ENCODE measurements at places on chromosomes 5 and 9.

- no peak for DNase-seq
Measured at GRCh38 chr9:15944341-15944740, 391.5 kb downstream of the CCDC171 start.

DNA sequence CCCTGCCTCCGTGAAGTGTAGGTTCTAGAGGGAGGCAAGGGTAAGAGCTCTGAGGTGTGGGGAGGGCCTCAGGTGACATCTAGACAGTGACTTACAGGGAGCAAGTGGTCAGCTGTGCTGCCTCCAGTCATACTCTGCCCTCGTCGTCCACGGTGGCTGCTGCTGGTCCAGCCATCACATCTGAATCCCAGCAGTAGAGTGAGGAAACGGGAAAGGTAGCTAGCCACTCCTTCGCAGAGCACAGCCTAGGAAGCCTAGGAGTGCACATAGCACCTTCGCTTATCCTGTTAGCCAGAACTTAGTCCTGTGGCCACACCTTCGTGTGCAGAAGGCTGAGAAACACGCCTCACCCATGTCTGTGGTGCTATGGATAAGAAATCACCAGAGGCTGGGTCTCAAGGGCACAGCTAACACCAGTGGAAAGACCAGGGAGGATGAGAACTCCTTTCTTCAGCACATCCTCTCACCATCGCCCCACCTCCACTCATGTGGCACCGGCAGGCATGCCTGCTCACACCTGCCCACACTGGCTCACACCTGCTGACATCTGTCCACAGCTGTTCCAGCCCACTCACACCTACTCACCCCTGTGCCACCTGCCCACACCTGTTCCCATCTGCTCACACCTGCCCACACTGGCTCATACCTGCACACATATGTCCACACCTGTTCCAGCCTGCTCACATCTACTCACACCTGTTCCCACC lies 44.5 kb upstream of the SLC6A19 start:
- peak; percentile 3 for DNase-seq

- DNase-seq, result no peak
Measured at GRCh38 chr5:72376381-72376780, 56.2 kb downstream of the PTCD2 start.

GRCh38 chr5:93735378-93735777 lies 6.0 kb downstream of the POU5F2 start:
- DNase-seq, result no peak

DNA sequence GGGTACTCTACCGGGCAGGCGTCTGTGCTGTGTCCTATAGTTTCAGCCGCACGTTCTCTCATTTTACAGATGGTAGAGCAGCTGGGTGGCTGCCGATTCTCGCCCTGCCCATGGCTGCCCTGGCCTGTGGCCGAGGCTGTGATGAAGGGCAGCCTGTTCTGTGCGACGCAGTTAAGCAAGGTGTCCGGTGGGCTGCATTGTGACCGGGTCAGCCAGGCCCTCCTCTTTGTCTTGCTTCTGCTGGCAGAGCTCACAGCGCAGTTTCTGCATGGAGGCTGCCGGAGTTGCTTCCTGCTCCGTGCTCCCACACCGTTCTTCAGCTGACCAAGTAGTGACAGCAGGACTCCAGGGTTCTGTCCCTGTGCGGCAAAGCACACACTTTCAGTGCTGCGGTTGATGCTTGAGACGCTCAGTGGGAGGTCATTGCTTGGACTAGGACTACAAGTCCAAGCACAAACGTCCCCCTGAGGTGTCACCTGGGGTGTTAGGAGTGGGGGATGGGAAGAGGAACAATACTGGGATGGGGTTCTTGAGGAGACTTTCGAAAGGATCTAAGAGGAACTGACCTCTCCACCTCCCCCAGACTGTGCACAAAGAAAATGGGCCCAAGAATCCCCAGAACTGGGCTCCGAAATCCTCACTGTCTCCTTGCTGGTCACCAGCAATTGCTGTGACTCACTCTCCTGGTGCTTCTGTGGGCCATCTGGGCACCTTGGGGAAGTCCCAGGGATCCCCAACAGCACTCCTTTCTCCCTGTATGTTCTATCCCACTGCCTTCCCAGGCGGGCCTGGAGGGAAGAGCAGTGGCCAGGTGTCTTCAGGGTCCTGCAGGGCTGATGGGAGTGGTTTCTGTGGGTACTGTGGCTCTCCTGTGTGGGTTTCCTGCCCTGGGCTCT lies 58.2 kb downstream of the GADD45G start:
- no peak for DNase-seq

DNA sequence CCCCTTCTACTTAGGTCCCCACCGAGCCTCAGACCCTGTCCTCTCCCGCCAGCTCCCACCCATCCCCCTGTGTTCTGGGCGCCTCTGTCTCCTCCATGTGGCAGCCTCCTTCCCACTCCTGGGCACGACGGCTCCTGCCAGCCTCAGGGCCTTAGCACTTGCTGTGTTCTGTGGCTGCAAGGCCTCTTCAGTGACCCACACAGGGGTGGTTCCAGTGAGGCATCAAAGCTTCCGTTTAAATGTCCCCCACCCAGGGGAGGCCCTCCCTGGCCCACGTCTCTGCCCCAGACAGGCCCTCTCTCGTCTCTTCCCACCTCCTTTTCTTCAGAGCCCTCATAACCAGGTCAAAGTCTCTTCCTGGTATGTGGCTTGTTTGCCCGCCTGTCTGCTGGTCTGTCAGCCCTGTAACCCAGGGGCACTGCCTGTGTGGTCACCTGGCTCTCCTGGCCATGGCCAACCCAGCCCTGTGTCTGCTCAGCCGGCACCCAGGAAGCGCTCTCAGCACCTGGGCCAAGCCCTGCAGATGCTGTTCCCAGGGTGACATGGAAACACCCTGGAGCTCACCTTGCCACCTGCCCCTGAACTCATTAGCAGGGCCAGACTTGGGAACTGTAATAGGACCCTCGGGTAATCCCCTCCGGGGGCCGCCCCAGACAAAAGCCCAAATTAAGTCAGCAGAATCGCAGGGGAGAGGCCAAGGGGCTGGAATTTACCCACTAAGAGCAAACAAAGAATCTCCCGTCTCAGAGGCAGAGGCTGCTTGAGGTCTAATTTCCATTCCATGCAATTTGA lies 33.7 kb downstream of the LHX3 start:
- no peak for DNase-seq

- no peak for DNase-seq
Measured at GRCh38 chr9:134942788-134943184, 25.1 kb upstream of the FCN1 start.

DNA sequence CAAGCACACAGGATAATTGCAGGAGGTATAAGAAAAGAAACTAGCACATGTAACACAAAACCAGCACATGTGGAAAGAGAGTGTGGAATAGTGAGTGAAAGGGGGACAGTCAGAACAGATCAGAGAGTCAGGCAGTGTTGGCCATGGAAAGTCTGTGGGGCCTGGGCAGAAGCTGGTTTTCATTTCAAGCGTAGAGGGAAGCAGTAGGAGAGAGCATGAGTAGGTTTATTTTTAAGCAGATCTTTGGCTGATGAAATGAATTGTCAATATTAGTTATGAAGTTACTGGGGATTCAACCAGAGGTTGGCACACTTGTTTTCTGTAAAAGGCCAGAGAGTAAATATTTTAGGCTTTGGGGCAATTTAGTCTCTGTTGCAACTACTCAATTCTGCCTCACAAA lies 283.1 kb downstream of the SMARCA2 start:
- no peak for DNase-seq

- no peak for DNase-seq
Measured at GRCh38 chr5:135843571-135844337, 9.3 kb downstream of the SLC25A48 start.

GRCh38 chr9:94086486-94087345 lies 2.5 kb downstream of the PTPDC1 start:
- DNase-seq, result no peak

Measured in psoas muscle (tissue), 8 donors.